Posterior cingulate gyrus (tissue), 11 donors: ENCODE measurements at places on chromosomes 6 and 20.
A peak's percentile ranks its signal among the peaks of the same experiment; 100 is the strongest.

GRCh38 chr6:169155481-169155880 is 98.2 kb downstream of the THBS2 start:
- DNase-seq: no peak

- DNase-seq: peak; percentile 89
These were observed 572 bp downstream of the DSE start for GRCh38 chr6:116371120-116371917.

DNA sequence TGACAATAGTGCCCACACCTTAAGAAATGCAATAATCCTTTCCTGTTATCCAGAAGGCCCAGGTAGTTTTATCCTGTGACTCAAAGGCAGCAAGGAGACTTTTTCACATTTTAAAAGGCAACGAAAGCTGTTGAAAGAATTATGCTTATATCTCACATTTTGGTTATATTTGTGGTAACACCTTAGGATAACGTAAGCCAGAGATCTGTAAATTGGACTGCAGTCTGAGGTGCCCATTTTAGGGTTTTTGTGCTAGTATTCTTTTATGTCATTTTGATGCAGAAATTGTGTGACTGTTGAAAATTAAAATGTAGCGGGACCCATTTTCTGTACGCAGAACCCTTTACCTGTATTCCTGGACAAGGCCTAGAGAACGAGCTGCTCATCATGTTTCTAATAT is 24.3 kb upstream of the MTHFD1L start:
- no peak for DNase-seq

DNA sequence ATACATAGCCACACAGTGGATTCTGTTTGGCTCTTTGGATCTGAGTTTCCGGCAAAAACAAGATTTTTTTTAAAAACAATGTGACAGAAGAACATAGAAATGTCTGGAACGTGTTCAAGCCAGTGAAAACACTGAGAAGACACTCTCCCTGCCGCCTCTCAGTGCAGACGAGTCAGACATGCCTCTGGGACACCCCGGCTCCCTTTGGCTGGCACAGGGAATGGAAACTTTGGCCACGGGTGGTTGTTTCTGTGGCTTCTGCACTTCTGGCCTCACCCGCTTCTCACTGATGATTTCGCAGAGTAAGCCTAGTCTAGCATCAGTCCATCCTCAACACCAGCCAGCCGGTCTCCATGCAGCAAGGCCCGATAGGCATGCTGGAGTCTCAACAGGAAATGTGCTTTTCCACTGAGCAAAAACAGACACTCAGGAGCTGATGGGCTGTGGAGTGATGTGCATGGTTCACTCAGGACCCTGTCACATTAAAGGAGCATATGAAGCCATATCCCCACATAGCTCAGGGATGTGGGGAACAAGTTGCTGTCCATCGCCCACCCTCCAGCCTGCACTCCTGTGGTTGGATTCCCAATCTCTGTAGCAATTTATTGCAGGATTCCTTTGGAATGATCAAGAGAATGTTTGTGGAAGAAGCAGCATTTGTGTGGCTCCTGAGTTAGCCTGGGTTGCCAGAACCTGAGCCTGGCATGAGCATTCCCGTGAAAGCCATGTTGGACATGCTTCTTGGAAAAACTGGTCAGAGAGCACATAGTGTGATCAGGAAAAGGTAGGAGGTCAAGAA is 262.0 kb upstream of the RIN2 start:
- no peak for DNase-seq

- DNase-seq: no peak
These were observed 172.2 kb downstream of the TFAP2B start for GRCh38 chr6:50990750-50991446.

GRCh38 chr20:38872491-38873049 is 53.6 kb upstream of the FAM83D start:
- DNase-seq: peak; percentile 90

DNA sequence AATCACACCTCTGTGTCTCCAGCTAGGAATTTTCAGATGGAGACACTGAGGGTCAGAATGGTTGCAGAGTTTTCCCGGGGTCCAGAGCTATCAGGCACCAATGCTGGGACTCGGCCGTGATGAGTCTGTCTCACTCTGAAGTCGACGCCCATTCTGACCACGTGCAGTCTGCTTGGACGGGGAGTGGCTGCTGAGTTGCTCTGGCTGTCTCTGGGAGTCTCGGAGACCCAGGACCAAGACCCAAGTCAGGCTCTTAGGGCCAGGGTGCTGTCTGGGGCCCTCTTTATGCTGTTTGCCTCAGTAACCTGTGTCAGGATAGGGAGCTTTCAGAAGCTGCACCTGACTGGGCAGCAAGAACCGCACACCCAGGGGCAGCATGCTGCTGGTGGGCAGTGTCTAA is 4.6 kb downstream of the IP6K3 start:
- no peak for DNase-seq

GRCh38 chr6:12927746-12928145 is 211.2 kb downstream of the PHACTR1 start:
- DNase-seq: no peak

DNA sequence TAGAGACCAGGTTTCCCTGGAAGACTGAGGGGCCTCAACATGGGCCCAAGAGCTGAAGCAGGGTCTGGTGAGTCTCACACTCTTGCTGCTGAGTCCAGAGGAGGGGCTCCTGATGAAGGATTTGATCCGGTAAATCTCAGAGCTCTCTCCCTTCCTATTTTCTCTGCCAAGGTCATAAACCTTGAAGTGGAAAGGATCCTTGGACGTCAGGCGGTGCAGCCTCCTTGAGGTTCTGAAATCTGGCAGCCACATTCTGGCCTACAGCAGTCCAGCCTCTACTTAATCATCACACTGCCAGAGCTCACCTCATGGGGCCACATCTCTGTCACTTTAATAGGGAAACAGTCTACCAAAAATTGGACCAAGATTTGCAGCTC is 24.0 kb downstream of the ACSS1 start:
- DNase-seq: no peak

GRCh38 chr6:128532827-128533226 is 12.4 kb upstream of the PTPRK start:
- no peak for DNase-seq

DNA sequence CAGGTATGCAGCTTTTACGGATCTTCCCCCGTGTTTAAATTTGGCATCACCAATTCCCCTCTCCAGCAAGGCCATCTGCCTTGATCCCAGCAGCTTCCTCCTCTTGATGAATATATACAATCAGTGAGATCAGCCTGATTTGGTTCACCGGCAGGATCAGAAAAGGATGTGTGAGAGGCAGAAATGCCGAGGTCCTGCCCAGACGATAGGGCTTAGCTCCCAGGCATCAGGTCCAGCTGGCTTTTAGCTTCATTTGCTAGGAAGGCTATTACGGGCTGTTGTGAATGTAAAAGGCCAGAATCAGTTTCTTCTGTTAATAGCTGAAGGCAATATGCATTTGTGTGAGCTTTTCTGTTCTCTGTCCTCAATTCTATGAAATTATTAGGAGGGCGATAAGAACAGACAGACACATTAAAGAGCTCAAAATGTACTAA is 372.8 kb downstream of the BTBD9 start:
- DNase-seq: no peak

GRCh38 chr6:163711615-163712565 is 297.4 kb downstream of the QKI start:
- peak; percentile 41 for DNase-seq

GRCh38 chr6:113381959-113382358 is 475.2 kb upstream of the MARCKS start:
- DNase-seq: no peak

- DNase-seq: no peak
These were observed 149.0 kb upstream of the CST7 start for GRCh38 chr20:24799971-24800580.

DNA sequence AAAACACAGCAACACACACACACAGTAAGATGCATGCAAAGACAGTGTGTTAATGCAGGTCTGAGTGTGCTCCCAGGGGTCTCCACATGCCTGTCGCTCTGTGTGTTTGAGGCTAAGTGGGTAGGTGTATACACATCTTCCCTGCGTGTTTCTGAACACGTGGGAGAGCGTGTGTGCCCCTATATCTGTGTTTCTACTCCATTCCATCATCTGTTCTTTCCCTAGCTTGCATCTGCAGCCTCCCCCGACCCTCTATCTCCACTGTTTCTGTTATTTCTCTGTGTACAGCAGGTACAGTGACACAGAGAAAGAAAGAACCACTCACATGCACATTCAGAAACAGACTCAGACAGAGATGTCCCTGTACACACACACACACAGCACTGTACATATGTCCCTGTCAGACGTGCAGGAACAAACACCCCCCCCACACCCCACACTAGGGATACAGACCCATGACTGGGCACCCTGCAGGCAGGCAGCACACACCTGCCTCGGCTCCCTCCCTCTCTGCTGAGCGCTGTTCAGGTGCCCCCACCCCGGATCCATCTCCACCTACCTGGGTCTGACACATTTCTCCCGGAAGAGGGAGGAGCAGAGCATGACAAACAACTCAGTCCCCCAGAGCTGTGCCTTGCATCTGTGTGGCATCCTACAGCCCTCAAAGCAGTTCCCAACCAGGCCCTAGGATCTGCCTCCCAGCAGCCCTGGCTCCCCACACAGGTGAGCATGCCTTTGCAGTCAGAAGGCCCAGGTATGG is 27.6 kb downstream of the KCNK15 start:
- no peak for DNase-seq

- no peak for DNase-seq
These were observed 1.9 kb upstream of the ZBTB9 start for GRCh38 chr6:33452496-33452895.

GRCh38 chr6:12886961-12887775 is 170.6 kb downstream of the PHACTR1 start:
- DNase-seq: no peak

DNA sequence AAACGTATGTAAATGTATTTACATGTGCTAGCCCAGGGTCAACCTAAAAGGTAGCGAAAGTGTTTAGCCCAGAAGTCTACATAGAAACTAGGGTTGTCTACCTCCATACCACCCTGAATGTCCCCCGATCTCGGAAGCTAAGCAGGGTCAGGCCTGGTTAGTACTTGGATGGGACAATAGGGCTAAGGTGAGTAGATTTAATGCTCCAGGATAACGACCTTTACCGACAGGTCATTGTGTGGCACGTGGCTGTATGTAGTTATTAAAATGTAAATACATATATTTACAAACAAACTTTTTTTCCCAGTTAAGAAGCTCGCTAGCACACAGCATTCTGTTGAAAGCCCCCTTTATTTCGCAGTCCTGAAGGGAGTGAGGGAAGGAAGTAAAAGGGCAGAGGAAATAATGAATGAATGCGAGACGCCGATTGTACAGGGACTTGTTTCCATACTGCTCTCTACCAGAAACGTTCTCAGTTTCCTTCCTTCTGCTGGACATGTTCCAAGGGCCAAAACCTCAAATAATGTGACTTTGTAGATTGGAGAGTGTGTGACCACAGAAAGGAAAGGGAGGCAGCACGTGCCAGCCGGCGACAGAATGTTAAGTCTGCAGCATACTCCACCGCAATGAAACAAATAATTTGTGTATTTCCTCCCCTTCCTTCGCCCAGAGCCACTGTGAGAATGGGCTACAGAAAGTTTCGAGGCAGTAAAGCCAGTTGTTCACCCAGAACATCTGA is 612 bp downstream of the ADAT2 start:
- no peak for DNase-seq

- peak; percentile 50 for DNase-seq
These were observed 7.2 kb downstream of the PYGB start for GRCh38 chr20:25254986-25255680.

DNA sequence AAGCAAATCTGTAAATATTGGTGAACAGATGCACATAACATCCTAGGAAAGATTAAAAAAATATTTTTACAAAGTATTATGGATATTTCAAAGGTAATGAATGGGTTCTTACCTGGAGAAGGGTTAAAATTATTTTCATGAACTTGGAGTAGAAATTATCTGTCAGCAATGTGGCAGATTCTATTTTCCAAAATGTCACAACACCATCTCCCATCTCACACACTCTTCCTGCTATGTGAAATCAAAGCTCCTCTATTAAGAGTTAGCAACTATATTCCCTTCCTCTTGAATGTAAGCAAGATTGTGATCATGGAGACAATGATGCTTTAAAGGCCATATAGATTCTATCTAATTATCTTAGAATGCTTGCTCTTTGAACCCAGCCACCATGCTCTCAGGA is 304.5 kb downstream of the EYS start:
- DNase-seq: no peak

DNA sequence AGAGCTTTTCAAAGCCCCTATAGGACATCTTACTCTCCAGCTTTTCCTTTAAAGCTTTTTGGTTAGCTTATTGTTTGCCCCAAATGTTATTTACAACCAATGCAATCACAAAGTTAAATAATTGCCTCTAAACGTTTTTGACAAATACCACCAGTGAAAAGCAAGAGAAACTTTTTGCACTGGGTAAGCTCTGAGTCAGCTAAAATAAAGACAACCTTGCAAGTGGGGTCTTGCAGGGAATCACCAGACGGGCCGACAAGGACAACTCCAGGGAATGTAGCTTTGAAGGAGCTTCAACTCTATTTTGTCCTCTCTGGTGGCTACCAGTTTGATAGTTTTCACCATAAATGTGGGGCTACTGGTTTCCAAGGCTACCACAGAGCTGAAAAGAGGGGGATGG is 14.7 kb upstream of the PSMF1 start:
- no peak for DNase-seq

GRCh38 chr6:81067057-81067456 is 685.4 kb downstream of the TENT5A start:
- no peak for DNase-seq

GRCh38 chr20:24604966-24605665 is 135.7 kb downstream of the SYNDIG1 start:
- DNase-seq: no peak

- peak; percentile 65 for DNase-seq
These were observed 18.1 kb upstream of the TRIM27 start for GRCh38 chr6:28941684-28942448.

- no peak for DNase-seq
These were observed 301.2 kb upstream of the HSF2 start for GRCh38 chr6:122098201-122098678.

GRCh38 chr6:138818496-138819194 is 22.8 kb downstream of the ECT2L start:
- DNase-seq: no peak

DNA sequence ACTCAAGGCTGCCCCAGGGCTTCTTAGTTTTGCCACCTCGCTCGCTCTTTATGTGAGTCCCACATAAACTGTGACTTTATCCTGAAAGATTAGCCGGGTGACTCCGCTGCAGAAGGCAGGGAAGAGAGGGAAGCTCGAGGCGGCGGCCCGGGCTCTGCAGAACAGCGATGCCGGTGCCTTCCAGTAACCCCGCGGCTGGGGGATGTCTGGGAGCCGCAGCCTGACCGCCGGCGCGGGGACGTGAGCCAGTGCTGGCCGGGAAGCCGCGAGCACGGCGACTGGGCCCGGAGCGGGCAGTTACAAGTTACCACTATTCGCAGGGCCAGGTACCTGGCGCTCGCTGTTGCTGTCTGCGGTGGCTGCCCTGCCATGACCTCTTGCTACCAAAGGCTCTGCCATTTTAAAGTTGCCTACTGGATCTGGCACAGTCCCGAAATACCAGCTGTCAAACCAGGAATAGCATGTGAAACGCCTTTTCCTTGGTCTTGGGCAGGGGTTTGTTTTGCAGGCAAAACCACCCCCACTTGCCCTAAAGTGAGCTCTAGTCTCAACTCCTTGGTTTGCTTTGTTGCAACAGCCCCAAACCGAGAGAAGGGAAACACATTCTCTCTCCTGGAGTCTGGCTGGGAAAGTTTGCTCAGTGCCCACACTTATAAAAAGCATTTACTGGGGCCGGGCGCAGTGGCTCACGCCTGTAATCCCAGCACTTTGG is 124.0 kb upstream of the SLC2A12 start:
- peak; percentile 41 for DNase-seq
